Left lung (tissue), 14 donors: ENCODE measurements at places on chromosomes 2 and 18. TPM values are rescaled to one million over a fixed set of nuclear protein-coding genes. Genes with fewer than 3 reads are reported as not detected.

DNA sequence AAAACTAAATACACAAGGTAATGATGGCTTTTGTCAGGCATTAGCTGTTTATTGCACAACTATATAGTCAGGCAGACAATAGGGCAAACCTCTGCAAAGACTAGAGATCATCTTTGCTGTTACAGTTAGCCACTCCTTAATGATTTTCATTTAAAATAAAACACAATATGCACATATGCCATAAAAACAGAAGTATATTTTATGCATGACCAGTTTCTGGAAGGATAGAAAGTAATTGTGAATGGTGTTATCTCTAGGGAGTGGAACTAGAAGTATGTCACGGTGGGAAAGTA lies 102.0 kb downstream of the CHN1 start:
- no peak for DNase-seq

- DNase-seq, result no peak
Observed at GRCh38 chr2:72964146-72964525, 46.8 kb downstream of the EMX1 start.

GRCh38 chr18:48020337-48021250 lies 90.1 kb upstream of the SMAD2 start:
- DNase-seq, result no peak

GRCh38 chr2:210577263-210578071 lies 21.1 kb downstream of the CPS1 start:
- DNase-seq, result no peak

GRCh38 chr2:69789175-69789721 lies 40.2 kb upstream of the GMCL1 start:
- DNase-seq, result peak; percentile 62

TMEM163 gene
- 23.2 TPM for total RNA-seq

DNA sequence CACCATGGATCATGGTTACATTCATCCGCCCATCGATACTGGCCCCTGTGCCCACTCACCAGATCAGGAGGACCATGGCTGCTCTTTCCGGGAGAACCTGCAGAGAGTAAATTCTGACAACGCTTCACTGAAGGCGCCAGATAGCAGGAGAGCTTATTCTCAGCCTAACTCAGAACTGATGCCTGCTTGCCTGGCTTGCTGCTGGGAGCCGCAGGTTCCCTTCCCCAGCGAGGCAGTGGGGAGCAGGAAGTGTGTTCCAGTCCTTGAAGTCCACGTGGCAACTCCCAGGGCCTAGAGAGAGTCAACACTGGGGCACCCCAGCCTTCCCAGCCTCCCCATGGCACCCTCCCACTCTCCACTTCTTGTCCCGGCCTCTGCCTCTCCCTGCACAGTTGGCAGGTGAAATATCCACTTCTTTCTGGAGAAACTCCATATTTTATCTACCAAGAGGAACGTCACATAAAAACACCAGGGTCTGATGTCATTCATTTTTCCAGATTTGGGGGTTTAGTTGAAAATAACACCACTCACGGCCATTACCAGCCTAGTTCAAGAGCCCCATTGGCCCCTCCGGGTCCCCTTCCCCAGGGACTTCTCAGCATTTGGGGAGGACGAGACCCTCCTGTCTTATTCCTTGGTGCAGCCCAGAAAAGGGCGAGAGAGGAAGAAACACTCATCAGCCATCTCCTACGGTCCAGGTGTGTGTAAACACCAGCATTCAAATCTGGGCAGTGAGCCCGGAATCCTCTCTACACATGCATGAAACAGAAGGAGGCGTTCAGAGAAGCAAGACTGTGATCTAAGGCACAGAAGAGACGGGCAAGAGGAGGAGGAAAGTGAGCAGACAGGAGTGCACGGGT lies 3.5 kb upstream of the TUBB6 start:
- peak; percentile 72 for DNase-seq

CCDC68 gene
- total RNA-seq, result 13.8 TPM
